ENCODE measurements at places on chromosomes 6 and 20.

GRCh38 chr6:47424436-47424836 lies 53.2 kb upstream of the CD2AP start:
- no peak for DNase-seq

GRCh38 chr6:221531-222349 lies 70.5 kb upstream of the DUSP22 start:
- no peak for DNase-seq

DNA sequence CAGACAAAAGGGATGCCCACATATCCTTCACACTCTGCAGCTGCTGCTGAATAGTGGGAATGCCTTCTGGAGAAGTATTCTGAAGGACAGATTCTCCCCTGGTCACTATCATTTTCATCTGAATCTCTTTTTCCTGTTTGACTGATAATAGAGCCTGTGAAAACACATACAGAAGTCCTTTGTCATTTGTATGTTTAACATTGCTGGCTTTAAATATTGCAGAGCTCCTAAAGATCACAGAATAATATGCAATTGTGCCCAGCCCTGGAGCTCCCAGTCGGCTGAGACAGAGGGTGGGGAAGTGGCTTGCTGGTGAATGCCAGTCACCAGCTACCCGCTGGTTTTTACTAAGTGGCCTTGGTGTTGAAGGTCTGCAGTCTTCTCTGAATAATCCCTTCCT lies 272.3 kb downstream of the SYNE1 start:
- DNase-seq: no peak

- no peak for DNase-seq
Measured at GRCh38 chr6:63058601-63059000, 152.7 kb upstream of the FKBP1C start.

DNA sequence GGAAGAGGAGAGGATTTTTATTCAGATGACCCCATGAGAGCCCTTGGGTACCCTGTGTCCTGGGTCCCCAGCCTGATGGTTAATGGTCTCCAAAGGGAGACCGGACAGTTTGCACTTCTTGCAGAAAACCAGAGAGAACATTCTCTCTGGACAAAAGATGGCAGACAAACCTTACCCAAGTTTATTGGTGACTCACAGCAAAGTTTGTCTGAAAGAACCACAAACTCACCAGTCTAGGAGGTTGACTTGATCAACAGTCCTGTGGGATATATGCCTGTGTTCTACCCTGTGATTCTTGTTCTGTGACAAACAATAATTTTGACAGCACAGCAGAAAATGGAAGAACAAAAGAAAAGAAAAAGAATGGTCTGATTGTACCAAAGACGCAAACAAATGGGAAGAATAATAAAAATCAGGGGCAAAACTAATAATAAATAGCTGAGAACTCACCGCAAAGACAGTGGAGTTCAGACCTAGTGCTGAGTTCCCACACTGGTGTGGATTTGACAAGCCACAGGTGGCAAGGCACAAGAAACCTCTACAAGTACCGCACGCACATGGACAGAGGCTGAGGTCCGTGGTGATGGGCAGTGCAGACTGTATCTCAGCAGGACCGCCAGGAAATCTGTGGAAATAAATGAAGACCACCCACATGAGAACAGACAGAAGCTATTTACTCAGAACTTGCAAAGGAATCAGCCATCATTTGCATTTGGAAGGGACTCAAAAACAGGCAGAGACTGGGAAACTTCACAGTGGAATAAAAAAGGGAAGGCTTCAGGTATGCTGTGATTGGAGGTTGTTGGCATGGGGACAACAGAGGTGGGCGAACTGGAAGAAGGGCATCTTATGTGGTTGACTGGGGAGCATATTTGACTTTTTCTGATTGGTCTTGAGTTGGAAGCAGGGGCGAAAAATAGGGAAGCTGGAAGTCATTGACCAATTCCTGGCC lies 246.3 kb upstream of the RNF24 start:
- no peak for DNase-seq

DNA sequence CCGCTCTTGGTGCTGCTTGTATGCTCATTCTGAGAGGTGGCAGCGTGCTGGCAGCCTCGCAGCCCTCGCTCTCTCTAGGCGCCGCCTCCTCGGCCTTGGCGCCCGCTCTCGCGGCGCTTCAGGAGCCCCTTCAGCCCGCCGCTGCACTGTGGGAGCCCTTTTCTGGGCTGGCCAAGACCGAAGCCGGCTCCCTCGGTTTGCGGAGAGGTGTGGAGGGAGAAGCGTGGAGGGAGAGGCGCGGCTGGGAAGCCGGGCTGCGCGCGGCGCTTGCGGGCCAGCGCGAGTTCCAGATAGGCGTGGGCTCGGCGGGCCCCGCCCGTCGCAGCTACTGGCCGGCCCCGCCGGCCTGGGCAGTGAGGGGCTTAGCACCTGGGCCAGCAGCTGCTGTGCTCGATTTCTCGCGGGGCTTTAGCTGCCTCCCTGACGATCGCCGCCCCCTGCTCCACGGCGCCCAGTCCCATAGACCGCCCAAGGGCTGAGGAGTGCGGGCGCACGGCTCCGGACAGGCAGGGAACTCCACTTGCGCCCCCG lies 19.5 kb upstream of the FAM8A1 start:
- DNase-seq: peak; percentile 51

GRCh38 chr20:60630609-60631008 lies 621.5 kb upstream of the CDH4 start:
- peak; percentile 36 for DNase-seq

- DNase-seq: no peak
Measured at GRCh38 chr6:45488889-45489288, 111.2 kb upstream of the SUPT3H start.

GRCh38 chr6:155077784-155078183 lies 82.7 kb downstream of the TIAM2 start:
- no peak for DNase-seq

DNA sequence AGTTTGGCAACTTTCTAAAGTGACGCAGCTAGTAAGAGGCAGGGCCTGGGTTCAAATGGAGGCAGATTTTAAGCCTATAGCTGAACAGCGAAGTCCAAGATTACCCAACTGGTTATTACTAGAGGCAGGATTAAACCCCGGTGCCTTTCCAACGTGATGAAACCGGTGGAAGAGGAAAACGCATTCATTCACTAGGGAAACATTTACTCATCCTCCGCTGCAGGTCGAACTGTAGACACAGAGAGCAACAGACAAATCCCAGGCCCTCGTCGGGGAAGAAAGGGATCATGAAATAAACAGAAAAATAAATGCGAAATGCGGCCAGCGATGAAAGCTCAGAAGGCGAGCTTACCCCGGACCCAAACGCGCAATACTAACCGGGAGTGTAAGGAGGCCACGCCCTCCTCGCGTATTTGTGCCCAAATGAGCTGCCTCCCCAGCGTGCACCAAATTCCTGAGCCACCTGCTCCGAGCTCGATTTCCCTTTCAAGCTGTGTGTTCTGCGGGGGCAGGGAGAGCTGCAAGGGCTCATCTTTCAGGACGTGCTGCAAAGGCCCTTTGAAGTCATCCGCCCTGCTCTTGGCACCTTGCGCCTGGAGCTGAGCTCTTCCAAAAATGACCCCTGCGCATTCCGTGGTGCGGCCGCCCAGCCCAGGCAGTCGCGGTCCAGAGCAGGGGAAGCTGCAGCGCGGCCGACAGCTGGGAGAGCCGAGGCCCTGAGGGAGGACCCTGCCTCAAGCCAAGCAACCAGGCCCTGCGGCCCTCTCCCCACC lies 46.9 kb downstream of the PDYN start:
- DNase-seq: no peak
